Prostate gland (tissue), 2 donors: ENCODE measurements at places on chromosomes 2 and 18. TPM values are rescaled to one million over a fixed set of nuclear protein-coding genes. Genes with fewer than 3 reads are reported as not detected.

ASAP2 gene
- total RNA-seq = 17.8 TPM

DNA sequence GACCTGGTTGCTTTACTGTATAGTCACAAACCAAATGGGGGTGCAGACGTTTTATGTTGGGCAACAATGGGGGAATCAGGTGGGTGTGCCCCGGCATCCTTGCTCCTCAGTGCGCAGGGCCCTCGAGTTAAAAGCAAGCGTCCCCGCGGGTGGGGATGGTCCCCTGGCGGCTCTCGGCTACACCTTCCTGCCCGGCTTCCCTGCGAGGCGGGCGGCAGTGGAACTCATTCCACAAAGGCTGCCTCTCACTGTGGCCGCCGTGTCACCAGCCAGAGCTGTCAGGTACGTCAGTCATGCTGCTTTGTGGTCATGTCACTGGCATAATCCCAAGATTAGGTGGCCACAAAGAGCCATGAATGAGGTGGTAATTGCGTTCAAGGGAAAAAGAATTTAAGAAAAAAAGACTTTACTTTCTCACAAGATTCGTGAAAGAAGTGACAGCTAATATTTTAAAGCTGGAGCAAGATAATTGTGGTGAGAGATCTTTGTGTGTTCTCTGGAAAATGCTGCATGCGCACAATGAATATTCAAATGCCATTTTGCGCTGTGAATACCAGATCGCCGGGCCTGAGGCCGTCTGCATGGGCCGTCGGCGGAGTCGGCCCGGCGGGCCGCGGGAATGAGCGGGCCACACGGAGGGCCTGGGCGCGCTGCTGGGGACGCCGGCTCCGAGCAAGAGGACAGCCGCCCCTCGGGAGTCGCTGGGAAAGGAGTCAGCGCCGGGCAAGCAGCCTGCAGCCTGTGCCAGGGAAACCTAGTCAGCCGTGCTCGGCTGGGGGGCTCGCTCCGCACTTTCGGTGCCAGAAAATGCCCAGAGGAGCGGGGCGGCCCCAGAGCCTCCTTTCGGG lies 82.3 kb upstream of the LDLRAD4 start:
- no peak for DNase-seq

- DNase-seq = no peak
These were observed 62.6 kb downstream of the KCTD18 start for GRCh38 chr2:200447139-200447855.

DNA sequence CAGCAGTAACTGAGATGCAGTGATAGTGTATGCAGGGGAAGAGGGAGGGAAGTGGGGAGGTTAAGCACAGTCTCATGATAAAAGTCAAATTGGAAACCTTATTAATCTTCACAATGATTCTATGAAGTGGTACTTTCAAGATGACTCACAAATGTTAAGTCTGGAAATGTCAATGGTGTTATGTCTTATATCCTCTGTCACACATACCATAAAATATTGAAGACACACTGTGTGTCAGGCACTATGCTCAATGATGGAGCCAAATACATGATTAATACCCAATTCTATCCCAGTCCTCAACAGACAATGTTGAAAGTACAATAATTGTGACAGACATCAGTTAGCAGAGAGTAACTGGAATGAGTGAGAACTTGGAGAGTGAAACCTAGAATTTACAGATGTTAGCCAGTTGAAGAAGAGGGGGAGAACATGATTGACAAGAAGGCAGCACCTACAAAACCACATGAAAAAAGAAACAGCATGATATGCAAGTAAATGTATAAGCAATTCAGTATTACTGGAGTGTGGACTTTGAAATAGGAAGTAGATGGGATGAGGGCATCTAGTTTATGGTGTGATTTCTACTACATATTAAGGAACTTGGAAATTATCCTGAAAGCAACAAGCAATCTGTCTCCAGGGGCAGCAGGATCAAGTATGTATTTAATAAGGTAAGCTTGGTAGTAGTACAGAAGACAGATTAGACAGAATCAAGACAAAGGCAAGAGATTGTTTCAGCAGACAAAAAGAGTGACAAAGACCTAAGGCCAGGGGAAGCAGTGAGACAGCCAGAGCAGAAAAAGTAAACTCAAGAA lies 107.6 kb downstream of the STRN start:
- no peak for DNase-seq

DNA sequence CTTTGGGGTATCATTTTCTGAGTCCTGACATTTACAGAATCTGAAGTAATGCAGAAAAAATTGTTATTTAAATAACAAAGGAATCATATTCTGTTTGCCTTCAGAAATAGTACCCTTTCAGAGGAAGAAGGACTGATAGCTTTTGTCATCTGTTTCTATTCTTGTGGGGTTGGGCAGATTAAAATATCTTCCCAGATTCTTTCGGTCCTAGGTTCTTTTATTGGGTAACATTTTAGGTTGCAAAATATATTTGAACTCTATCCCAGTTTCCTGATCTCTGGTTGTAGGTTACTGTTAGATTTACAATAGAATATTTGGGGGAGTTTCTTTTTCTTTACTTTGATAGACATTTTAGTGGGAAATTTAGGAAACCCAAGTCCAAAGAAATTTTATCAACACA lies 550.5 kb downstream of the SPAG16 start:
- DNase-seq = no peak

TET3 gene
- 13.8 TPM for total RNA-seq

DNA sequence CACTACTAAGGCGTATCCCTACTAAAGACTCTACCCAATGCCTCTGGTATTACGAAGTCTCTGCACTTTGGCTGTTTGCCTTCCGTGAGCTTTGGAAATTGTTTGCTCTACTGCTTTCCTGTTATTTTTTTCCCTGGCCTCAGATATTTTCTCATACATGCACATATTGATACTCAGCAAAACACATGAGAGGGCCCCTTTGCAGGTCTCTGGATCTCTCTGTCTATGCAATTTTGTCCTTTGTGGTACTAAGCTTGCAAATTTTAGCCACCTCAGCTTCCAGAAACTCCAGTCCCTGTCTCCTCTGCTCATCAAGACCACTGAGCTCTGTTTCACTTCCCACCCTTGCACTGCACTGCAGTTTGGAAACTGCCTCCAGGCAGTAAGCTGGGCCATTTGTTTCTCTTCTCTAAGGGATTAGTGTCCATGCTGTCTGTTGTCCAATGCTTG lies 46.6 kb downstream of the TAF1B start:
- DNase-seq = no peak

- DNase-seq = no peak
These were observed 6.3 kb downstream of the CTAGE1 start for GRCh38 chr18:22411446-22411845.

GRCh38 chr2:117888897-117889296 lies 74.4 kb downstream of the DDX18 start:
- no peak for DNase-seq

DNA sequence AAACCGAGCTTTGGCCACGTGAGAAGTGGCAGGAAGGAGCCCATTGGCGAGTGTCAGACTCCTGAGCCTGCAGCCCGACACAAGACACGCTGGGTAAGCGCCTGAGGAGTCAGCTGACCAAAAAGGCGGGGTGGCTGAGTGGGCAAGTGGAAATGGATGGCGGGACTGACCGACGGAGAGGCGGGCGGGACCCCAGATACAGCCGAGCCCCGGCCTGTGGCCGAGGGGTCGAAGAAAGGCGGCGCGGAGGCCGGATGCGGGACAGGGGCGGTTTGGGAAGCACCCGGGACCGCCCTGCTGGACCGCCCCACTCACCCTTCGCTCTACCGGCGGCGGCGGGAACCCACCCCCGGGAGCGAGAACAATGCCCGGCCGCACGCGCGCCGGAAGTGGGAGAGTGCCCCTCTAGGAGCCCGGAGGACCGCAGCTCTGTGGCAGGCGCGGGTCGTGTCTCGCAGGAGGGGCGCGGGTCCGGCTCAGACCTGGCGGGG lies 22.8 kb downstream of the ZSCAN30 start:
- DNase-seq = peak; percentile 53

DNA sequence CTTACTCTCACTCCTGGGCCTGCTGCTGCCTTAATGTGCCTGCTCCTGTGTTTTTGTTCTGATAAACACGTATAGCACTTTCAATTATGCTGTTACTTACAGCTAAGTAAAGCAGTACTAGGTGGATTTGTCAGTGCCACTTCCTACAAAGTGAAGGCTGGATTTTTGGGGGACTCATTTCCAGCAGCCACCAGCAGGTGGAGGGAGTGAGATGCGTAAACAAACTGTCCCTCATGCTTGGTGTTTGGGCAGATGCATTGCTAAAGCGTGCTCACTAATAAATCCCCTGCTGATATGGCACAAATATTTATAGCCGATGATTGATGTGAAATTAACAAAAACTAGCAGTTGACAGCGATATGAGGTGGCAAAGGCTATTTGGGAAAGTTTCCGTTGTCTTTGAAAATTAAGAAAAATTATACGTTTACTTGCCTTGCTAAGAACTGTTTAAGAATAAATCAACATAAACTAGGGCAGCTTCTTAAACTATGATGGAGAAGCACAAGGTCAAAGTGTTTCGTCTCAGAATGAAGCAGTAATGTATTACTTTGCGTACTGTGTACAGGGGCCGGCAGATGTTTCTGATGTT lies 101.7 kb downstream of the AGAP1 start:
- peak; percentile 53 for DNase-seq

DNA sequence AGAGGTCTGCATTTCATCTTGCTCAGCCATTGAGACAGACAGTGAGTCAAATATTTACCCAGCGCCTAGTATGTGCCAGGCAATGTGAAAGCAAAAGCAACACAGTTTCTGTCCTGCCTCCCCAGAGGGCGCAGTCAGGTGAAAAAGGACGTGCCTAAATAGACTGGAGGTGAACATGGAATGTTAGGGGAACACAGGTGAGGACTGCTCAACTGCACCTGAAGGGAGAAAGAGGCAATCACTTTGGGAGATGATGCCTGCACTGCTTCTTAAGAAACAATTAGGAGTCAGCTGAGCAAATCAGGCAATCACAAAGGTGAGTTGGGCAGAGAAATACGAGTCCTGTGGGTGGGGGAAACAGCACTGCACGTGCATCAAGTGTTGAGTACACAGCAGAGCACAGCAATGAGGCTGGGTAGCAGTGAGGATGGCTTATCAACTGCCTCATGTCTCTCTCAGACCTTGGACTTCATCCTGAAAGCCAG lies 218.3 kb upstream of the SMAD7 start:
- DNase-seq = no peak

GRCh38 chr2:40964509-40965250 lies 512.8 kb upstream of the SLC8A1 start:
- no peak for DNase-seq

GRCh38 chr2:65353927-65354326 lies 78.5 kb downstream of the SPRED2 start:
- DNase-seq = no peak

GRCh38 chr2:15293262-15293937 lies 267.7 kb downstream of the NBAS start:
- no peak for DNase-seq

- no peak for DNase-seq
These were observed 5.4 kb downstream of the AGXT start for GRCh38 chr2:240873805-240874714.

ASB18 gene
- not detected for total RNA-seq

- DNase-seq = no peak
These were observed at the start of gene GDF7 for GRCh38 chr2:20666304-20667150. TSS of gene GDF7 (plus strand) at chr2:20667144. CDS start at chr2:20667240, 96 bp downstream.

DNA sequence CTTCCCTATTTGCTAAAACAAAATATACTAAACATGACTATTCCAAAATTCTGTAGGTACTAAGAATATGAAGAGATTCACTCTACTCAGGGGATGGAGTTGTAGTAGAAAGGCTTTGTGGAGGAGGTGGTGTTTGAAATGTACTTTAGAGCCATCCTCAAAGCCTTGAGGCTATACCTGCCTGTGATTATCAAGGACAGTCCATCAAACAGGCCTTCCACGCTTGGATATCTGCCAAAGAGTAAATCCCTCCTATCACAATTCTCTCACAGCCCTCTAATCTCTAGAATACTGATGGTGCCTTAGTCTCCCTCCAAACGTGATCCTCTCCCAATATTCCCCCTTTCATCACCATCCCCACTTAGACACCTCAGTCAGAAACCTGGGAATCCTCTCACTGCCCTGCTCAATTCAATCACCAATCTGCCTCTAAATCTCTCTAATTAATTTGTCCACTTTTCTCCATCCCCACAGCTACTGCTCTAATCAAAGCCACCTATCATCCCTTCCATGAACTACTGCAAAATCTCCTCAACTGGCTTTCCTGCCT lies 13.1 kb downstream of the SOS1 start:
- no peak for DNase-seq

CXCR1 gene
- total RNA-seq = not detected

GRCh38 chr18:45373286-45373880 lies 241.9 kb upstream of the SLC14A2 start:
- DNase-seq = no peak

DNA sequence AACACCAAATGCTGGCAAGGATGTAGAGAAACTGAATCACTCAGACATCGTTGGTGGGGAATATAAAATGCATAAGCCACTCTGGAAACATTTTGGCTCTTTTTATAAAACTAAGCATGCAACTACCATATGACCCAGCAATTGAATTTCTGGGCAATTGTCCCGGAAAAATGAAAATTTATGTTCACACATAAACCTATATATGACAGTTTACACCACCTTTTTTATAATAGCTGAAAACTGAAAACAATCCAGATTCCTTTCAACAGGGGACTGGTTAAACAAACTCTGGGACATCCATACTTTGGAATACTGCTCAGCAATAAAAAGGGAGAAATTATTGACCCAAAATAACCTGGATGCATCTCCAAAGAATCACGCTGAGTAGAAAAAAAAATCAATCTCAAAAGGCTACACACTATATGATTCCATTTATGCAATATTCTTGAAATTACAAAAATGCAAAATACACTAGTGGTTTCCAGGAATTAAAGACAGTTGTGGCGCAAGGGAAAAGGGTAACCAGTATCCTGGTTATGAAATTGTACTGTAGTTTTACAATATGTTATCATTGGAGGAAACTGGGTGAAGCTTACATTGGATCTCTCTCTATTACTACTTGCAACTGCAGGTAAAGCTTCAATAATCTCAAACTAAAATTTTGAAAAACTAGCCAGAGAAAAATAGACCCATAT lies 130.2 kb upstream of the PID1 start:
- no peak for DNase-seq

GRCh38 chr18:75625966-75626365 lies 198.5 kb upstream of the SMIM21 start:
- DNase-seq = no peak

- no peak for DNase-seq
These were observed 22.7 kb upstream of the PKDCC start for GRCh38 chr2:42025151-42025582.

GRCh38 chr2:240601061-240601830 lies 14.7 kb downstream of the CAPN10 start:
- DNase-seq = no peak

DSG1 gene
- 5.5 TPM for total RNA-seq

DNA sequence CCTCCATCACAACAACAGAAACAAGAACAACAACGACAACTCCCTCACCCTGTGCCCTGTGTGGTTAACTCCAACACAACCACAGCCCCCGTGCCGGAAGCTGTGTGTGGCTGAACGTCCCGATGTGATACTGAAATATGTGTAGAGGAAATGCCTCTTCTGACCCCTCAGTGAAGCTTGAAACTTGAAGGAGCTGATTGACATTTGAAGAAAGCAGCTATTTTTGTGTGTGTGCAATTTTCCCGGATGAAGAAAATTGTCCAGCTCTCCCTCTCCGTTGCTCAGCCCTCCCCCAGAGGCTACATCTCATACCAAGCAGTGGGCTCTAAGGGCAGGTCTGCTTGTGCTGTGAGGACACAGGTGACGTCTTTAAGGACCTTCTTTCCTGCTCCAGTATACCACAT lies 173.8 kb downstream of the ICOS start:
- no peak for DNase-seq
